Left cardiac atrium (tissue), 4 donors: ENCODE measurements at places on chromosomes 16 and 17. TPM values are rescaled to one million over a fixed set of nuclear protein-coding genes. Genes with fewer than 3 reads are reported as not detected.

Gene RDM1
- not detected for total RNA-seq

Gene SLC38A8
- total RNA-seq, result not detected

DNA sequence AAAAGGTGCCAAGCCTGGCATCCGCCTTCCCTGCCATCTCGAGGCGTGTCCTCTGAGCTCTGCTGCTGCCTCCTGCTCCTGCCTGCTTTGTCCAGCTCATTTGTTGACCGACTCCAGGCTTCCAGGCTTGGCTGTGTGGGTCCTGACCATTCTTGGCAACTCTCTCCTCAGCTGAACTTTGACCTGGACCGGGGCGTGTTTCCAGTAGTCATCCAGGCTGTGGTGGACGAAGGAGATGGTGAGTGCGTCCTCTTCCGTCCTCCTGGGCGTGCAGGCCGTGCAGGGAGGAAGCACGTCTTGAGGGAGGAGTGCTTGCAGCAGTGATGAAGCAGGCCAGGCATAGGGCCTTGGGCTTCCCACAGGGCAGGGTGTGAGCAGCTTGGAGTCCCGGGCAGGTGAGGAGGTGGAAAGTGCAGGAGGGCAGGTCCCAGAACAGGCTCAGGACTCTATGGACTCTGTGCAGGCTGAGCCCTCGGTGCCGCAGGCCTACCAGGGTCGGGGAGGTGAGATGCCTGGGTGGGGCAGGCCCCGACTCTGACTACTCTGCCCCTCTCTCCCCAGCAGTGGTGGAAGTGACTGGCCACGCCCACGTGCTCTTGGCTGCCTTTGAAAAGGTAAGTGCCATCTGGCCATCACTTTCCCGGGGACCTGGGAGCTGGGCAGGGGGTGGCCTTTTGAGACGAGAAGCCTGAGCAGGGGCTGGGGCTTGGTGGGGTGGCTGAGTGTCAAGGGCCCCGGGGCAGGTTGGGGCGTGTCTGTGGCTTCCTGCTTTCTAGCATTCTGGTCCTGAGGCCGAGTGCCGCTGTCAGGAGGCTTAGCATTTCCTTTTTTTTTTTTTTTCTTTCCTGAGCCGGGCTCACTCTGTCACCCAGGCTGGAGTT lies 28.6 kb upstream of the NUDT16L1 start:
- no peak for DNase-seq

- no peak for DNase-seq
Measured at GRCh38 chr17:15238676-15239422, 26.3 kb downstream of the PMP22 start.
